Mesendoderm (in vitro differentiated cells): ENCODE measurements at places on chromosomes 2 and 18.

- no peak for DNase-seq
Measured at GRCh38 chr2:108565778-108566375, 31.6 kb downstream of the LIMS1 start.

DNA sequence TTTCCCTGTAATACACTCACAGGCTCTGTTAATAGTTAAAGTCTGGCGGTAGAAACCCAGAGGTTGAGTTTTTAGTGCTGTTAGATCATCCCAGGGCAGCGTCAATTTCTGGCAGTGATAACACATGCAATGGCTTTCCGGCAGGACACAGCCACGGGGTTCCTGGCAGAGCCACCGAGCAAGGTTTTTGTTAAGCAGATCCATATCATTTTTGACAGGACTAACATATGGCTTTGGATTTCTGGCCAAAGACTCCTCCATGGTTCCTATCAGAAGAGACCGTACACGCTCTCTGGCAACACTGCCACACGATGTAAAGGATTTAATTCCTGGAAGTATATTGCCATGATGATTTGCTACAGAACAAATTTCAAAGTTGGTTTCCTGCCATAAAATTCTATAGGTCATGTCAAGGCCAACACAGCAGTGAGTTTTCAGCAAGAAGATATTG lies 854.3 kb downstream of the LRRTM4 start:
- DNase-seq: no peak

DNA sequence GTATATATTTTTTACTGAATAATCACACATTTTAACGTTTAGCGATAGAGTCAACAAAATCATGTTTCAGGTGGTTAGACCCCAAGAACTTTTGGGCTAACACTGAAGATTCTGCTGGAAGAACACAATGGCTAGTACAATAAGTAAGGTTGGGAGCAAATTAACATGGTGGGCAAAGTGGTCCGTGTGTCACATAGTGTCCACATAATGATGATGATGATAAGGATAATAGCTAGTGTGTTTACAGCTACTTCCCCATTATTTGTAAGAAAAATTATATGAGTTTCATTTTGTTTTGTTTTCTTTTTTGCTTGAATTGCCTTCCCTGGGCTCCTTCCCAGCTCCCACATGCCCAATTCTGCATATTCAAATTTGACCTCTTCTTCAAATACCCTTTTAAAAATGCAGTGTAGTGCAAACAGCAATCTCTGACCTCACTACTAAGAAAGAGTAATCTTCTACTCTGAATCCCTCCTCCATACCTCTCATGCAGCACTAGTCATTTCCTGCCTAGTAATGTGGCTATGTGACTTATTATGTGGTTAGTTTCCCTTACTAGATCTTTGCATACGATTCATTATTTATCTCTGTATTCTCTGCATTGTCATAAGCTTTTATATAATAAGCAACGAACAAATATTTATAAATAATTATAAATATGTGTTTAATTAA lies 16.9 kb upstream of the VPS54 start:
- no peak for DNase-seq

- DNase-seq: peak; percentile 23
Measured at GRCh38 chr2:112542984-112543661, 858 bp downstream of the POLR1B start.

GRCh38 chr2:172783165-172783898 lies 47.7 kb downstream of the RAPGEF4 start:
- peak; percentile 79 for DNase-seq
